ENCODE measurements at places on chromosomes 1 and 21. TPM values are rescaled to one million over a fixed set of nuclear protein-coding genes. Genes with fewer than 3 reads are reported as not detected.

TRABD2B gene
- not detected for total RNA-seq

USH2A gene
- total RNA-seq = not detected

IL24 gene
- total RNA-seq = not detected

AIM2 gene
- total RNA-seq = 8.1 TPM

- no peak within 1 kb of the TSS for H3K4me3 ChIP-seq
- no peak within 1 kb of the TSS for H3K27ac ChIP-seq
- H3K36me3 ChIP-seq = no peaks in the 10 kb centered on the region
- no peaks in the 10 kb centered on the region for H3K27me3 ChIP-seq
- peaks cover 8% of the 10 kb centered on the region for H3K4me1 ChIP-seq
These were observed at the start of gene SPOCD1 for GRCh38 chr1:31815752-31816500. Gene SPOCD1, minus strand, starts transcription at chr1:31816022. Its CDS starts 689 bp downstream, at chr1:31815333.

- no peaks in the 10 kb centered on the region for H3K27me3 ChIP-seq
- H3K4me1 ChIP-seq = no peaks in the 10 kb centered on the region
- DNase-seq = no peak
- no peak overlapping the region for H3K27ac ChIP-seq
- H3K36me3 ChIP-seq = no peaks in the 10 kb centered on the region
- no peak overlapping the region for H3K4me3 ChIP-seq
These were observed 40.1 kb upstream of the TMPRSS15 start for GRCh38 chr21:18443701-18444100.

DNA sequence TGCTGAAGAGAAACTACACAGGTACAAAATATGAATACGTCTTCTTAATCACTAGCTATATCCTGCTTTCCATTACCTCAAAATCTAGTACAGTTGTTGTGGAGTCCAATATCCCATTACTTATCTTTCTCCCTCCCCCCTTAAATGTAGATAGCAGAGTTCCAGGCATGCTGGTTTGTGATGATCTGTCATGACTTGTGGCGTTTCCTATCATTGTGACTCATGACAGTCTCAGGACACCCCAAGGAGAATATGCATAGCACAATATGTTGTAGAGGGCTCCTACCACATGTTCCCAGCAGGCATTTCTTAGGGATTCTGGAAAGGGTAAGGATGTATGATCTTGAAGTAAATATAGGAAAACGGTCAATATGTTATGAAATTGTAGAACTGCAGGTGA, 206.9 kb downstream of the USH2A start:
- no peak overlapping the region for H3K4me3 ChIP-seq
- H3K4me1 ChIP-seq = no peaks in the 10 kb centered on the region
- H3K36me3 ChIP-seq = no peaks in the 10 kb centered on the region
- H3K27me3 ChIP-seq = no peaks in the 10 kb centered on the region
- no peak overlapping the region for H3K27ac ChIP-seq
- no peak for DNase-seq

DNA sequence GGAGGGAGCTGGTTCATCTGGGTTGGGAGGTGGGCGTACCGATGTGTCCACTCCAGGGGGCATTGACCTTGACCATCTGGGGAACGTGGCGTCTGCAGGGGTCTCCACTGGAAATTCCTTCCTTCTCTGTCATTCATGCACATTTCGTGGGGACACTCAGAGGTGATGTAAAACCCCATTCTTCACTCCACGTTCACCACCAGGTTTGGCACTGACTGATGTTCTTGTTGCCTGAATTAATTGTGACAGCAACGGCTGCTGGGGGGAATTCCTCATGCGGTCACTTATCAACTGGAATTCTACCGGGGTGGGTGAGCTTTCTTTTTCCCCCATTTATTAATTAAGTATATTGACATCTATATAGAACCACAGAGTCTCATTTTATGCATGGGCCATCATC, 18.1 kb upstream of the POFUT2 start:
- H3K36me3 ChIP-seq = no peaks in the 10 kb centered on the region
- H3K4me3 ChIP-seq = no peak overlapping the region
- no peak for DNase-seq

DNA sequence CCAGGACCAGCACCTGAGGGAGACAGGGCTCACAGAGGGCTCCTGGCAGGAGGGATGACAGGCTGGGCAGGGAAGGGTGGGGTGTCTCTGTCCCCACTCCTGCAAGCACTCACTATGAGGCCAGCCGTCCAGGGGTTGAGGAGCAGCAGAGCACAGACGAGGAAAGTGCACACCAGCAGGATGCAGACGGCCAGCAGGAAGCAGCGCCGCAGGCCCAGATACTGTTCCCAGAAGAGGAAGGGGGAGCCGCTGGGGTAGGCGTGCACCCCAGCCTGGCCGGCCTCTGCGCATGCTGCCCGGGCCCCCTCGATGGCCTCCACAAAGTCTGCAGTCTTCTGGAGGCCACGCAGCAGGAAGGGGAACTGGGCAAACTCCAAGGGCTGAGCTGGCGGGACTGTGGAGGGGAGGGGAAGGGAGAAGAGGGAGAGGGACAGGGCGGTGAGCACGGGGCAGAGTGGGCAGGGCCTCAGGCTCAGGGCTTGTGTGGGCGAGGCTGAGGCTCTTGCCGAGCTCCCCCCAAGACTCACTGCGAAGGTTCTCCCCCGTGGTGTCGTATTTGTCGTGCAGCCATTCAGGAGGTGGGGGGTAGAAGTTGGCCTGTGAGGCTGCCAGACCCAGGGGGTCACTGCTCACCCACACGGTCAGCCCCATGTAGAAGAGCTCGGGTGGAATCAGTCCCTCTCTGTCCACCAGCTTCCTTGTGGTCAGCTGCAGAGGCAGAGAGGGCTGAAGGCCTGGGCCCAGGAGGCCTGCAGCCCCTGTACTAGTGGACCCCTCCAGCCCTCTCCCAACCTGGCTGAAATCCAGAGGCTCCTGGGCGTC, 16.5 kb downstream of the PTCH2 start:
- no peak overlapping the region for H3K27ac ChIP-seq
- H3K36me3 ChIP-seq = no peaks in the 10 kb centered on the region
- no peak overlapping the region for H3K4me3 ChIP-seq

GRCh38 chr1:41345434-41346075, 15.7 kb upstream of the FOXO6 start:
- no peak for DNase-seq
- no peak overlapping the region for H3K27ac ChIP-seq
- H3K4me1 ChIP-seq = no peaks in the 10 kb centered on the region
- no peaks in the 10 kb centered on the region for H3K36me3 ChIP-seq
- no peaks in the 10 kb centered on the region for H3K27me3 ChIP-seq

- DNase-seq = no peak
- H3K27me3 ChIP-seq = no peaks in the 10 kb centered on the region
- H3K4me1 ChIP-seq = no peaks in the 10 kb centered on the region
These were observed 860.4 kb downstream of the PLA2G4A start for GRCh38 chr1:187689129-187689528.

DNA sequence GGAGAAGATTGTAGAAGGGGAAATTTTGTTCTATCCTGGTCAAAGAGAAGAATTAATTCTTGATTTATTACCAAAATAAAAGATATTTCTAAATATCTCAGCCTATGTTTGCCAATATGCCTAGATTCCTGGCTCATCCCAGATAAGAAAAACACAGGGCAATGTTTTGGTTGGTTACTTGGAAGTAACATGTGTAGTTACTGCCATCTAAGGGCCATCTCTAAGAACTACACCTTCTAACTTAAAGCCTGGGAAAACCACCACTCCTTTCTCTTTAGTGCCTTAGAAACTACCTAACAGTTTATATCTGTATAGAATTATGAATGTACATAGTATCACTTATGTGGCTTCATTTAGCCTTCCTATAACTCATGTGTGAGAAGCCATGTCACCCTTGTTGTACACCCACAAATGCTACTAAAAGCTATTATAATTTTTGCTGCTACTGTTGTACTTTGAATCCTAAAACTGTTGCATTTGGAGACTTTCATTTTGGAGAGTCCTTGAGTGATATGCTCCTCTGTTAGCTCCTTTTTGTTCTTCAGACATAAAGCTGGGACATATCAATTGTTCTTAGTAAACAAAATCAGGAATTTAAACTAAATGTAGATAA, 4.5 kb downstream of the AIM2 start:
- no peaks in the 10 kb centered on the region for H3K36me3 ChIP-seq
- no peak for DNase-seq
- no peak overlapping the region for H3K4me3 ChIP-seq
- H3K27me3 ChIP-seq = no peaks in the 10 kb centered on the region

DNA sequence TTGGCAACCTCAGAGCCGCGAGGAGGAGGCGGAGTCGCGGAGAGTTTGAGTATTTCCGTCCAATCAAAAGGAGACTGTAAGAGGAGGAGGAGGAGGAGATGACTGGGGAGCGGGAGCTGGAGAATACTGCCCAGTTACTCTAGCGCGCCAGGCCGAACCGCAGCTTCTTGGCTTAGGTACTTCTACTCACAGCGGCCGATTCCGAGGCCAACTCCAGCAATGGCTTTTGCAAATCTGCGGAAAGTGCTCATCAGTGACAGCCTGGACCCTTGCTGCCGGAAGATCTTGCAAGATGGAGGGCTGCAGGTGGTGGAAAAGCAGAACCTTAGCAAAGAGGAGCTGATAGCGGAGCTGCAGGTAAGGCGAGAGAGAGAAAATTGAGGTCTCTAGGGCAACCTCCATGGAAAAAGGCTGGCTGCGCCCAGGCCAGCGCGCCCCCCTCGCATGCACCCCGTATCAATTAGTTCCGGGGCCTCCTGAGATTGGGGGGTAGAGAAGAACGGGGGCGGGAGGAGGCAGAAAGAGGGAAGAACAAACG, at the start of gene PHGDH:
TSS of gene PHGDH (plus strand) at position 131 of the 538 bp plus-strand sequence. CDS start at position 220, 89 bp downstream.
- no peaks in the 10 kb centered on the region for H3K36me3 ChIP-seq
- H3K27me3 ChIP-seq = peaks cover 5% of the 10 kb centered on the region

DNA sequence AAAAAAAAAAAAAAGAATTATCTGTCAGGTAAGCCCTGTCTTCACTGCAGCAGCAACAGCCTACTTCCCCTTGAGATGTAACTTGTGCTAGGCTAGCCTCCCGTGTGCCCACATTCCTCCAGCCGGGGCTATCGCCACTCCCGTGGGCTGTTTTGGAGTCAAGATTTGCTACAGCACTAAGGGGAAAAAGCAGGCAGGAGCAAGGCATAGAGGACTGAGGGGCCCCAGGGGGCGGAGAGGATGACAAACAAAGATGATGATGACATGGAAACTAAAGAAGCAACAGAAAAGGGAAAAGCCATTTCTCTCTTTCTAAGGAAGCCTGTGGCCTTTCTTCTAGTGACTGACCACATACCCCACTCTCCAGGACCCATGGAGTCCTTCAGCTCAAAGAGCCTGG, 1.9 kb downstream of the TNFAIP8L2 start:
- H3K27ac ChIP-seq = peak overlapping the region; percentile 13
- H3K4me3 ChIP-seq = peak overlapping the region; percentile 82
- peaks cover 54% of the 10 kb centered on the region for H3K4me1 ChIP-seq
- no peaks in the 10 kb centered on the region for H3K27me3 ChIP-seq

DNA sequence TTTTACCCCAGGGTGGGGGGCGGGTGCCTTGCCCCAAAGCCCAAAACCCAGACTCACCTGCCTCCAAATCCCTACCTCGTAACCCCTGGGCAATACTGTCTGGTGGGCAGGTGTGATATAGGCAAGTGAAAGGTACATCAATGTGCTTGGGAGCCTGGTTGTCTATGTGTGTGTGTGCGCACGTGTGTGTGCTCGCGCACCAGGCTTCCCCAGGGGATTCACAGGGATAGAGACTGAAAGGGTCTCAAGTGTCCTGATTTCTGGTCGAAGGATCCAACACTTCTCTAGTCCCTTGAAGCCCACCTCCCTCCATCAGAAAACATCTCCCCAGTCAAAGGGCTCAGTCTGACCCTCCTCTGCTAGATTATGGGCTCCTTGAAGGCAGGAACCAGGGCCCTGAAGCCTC, 28.9 kb upstream of the EPB41 start:
- H3K4me3 ChIP-seq = no peak overlapping the region
- H3K36me3 ChIP-seq = no peaks in the 10 kb centered on the region
- peak overlapping the region; percentile 48 for H3K27ac ChIP-seq

DNA sequence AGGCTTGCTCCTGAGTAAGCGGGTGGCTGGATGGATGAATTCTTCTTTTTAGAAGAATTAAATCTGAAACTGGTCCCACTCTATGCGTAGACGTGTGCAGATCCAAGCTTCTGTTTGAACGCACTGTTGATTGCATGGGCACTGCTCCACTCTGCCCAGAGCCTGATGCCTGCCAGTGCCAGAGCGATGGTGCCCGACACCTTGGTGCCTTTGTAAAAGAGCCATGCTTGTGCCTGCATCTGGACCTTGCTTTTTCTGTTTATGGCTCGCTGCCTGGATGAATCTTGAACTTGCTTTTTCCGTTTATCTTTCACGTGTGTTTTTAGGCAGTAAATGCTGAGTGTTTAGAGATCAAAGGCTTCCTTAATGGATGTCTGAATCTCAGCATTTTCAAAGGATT, 15.0 kb upstream of the PWP2 start:
- peaks cover 43% of the 10 kb centered on the region for H3K4me1 ChIP-seq
- no peak for DNase-seq
- no peak overlapping the region for H3K4me3 ChIP-seq
- H3K36me3 ChIP-seq = peaks cover 43% of the 10 kb centered on the region
- no peak overlapping the region for H3K27ac ChIP-seq
- H3K27me3 ChIP-seq = no peaks in the 10 kb centered on the region

DNA sequence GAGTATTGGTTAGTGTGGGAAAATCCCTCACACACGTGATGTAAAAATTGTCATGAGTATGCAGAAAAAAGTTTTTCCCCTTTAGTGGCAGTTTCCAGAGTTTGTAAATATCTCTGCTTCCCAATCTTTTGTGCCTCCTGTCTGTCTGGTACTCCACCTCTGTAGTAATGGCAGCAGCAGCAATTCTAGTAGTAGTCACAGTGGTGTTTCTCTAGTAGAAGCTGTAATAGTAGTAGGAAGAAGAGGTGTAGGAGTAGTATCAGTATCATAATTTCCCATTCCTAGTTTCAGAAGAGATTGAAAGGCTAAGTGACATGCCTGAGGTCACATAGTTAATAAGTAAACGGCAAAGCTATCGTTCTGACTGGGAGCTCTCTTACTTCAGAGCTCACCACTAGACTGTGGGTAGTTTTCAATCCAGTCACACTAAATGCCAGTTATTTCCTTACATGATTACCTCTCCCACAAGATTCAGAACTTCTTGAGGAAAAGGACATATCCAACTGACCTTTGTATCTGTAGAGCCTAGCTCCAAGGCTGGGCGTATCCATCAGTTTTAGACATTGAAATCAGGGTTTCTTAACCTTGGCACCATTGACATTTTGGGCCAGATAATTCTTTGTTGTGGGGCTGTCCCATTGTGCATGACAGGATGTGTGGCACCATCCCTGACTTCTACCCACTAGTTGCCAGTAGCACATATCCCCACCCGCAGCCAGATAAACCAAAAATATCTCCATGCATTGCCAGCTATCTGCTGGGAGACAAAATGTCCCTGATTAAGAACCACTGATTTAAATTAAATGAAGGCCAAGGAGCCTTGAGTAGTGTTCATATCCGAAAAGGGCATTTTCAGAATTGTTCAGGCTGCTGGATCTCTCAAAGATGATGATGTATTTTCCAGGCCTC, 135.9 kb downstream of the FGGY start:
- no peak for DNase-seq
- H3K4me1 ChIP-seq = no peaks in the 10 kb centered on the region

DNA sequence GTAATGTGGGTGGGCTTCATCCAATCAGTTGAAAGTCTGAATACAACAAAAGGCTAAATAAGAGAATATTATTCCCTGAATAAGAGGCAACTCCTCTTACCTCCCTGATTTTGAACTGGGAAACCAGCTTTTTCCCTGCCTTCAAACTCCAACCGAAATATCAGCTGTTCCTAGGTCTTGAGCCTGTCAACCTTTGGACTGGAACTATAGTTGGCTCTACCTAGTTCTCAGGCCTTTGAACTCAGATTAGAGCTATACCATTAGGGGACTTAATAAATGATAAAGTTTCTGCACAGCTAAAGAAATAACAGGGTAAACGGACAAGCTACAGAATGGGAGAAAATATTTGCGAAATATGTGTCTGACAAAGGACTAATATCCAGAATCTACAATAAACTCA, 43.8 kb upstream of the BEND5 start:
- no peak overlapping the region for H3K27ac ChIP-seq
- H3K27me3 ChIP-seq = no peaks in the 10 kb centered on the region
- no peaks in the 10 kb centered on the region for H3K4me1 ChIP-seq
- no peak for DNase-seq
- H3K36me3 ChIP-seq = no peaks in the 10 kb centered on the region
